ENCODE measurements at places on chromosomes 16 and 17.

DNA sequence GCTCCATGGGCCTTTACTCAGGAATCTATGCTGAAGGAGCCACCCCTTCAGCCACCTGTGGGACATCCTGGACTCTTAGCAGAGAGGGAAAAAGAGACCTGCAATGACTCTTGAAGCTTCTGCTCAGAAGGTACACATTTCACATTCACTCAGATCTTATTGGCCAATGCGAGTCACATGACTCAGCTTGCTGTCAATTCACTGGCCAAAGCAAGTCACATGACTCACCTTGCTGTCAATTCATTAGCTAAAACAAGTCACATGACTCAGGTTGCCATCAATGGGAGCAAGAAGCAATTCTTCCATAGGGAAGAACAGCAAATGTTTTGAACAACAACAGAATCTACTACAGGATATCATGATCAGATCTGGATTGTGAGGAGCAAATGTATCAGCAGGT, 233.4 kb downstream of the SHISA9 start:
- peak; percentile 75 for DNase-seq

DNA sequence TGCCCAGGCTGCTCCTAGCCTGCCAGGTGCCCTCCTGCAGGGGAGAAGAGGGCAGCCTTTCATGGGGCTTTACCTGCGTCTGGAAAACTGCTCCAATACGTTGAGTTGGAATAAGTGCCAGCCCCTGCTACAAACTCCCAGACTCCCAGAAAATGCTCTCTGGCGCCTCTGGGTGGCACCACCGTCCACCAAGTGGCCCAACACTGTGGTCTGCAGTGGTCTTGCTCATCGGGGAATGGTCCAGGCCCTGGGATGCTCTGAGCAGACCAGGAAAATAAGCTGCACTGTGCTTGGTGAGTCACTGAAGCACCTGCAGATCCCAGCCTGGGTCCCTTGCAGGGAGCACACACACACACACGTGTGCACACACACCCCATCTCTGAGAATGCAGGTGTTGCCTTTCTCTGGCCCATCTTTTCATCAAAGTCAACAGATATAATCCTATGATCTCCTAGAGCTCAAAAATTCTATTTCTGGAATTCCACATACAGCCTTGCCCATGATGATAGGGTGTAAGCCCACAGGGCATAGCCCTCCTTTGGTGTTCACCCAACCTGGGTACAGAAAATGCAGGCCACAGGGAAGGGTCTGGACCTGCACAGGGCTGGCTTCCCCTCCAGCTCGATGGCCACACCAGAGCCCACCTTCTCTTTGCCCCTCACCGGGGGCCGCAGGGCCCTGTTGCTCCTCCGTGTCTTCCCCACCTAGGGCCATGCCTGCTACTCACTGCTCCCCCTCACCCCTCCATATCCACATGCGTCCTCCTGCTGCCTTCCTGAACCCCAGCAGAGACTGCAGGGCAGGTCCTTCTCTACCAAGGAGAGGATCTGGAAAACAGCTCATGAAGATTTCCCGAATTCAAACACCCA, 20.5 kb downstream of the CDIP1 start:
- peak; percentile 46 for DNase-seq

GRCh38 chr16:11359370-11359769, 14.1 kb downstream of the RMI2 start:
- DNase-seq = no peak

DNA sequence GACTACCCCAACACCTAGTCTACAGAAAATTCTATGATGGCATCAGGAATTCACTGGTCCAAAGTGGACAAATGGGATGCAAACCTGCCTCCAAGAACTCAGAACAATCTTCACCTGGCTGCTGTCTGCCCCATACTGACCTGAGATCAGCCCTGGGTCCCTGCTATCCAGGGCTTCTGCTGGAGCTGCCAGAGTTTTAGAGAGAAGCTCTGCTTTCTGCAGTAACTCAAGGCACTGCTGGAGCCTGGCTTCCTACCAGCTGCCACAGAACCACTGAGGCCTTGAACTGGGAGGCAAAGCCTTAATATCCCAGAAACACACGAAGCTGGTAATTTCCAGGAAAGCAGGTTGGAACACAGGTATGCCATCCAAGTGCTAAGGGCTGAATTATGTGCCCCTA, 7.5 kb downstream of the TMEM170A start:
- no peak for DNase-seq

- DNase-seq = no peak
These were observed 75.2 kb downstream of the COX10 start for GRCh38 chr17:14144508-14144907.

- DNase-seq = no peak
These were observed 98.8 kb upstream of the MED13 start for GRCh38 chr17:62163847-62164246.

- no peak for DNase-seq
These were observed 10.4 kb upstream of the HOXB13 start for GRCh38 chr17:48738803-48739526.

- no peak for DNase-seq
These were observed 62.1 kb upstream of the TNRC6A start for GRCh38 chr16:24667244-24667764.

- peak; percentile 42 for DNase-seq
These were observed 8.7 kb downstream of the EIF1 start for GRCh38 chr17:41697122-41697962.

- no peak for DNase-seq
These were observed 401.2 kb downstream of the SEC14L1 start for GRCh38 chr17:77542011-77542410.

DNA sequence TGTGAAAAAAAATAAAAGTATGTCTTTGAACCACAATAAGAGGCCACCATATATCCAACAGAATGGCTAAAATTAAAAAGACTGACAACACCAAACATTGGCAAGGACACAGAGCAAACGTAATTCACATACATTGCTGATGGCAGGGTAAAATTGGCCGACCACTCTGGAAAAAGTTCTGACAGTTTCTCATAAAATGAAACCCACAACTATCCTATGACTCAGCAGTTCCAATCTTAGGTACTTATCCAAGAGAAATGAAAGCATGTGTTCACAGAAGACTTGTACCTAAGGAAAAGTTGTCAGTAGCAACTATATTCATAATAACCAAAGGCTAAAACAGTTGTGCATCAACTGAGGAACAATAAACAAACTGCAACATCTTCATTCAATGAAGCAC, 357.3 kb upstream of the XYLT1 start:
- DNase-seq = no peak

- no peak for DNase-seq
These were observed 72.7 kb downstream of the ABCC1 start for GRCh38 chr16:16021988-16022682.

- DNase-seq = no peak
These were observed 124.5 kb downstream of the ZNF778 start for GRCh38 chr16:89341697-89342694.

DNA sequence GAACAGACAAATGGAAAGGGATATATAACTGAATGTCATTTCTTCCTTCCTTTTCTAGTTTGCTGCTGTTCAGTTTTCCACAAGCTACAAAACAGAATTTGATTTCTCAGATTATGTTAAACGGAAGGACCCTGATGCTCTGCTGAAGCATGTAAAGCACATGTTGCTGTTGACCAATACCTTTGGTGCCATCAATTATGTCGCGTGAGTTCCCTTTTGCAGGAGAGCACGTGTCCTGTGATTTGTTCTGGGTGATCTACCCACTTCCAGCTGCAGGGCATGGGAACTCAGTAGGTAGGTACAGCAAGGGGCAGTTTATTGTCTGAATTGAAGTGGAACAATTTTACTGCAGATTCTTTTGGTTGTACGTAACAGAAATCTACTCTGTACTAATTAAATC, 8.8 kb downstream of the ITGAL start:
- no peak for DNase-seq

DNA sequence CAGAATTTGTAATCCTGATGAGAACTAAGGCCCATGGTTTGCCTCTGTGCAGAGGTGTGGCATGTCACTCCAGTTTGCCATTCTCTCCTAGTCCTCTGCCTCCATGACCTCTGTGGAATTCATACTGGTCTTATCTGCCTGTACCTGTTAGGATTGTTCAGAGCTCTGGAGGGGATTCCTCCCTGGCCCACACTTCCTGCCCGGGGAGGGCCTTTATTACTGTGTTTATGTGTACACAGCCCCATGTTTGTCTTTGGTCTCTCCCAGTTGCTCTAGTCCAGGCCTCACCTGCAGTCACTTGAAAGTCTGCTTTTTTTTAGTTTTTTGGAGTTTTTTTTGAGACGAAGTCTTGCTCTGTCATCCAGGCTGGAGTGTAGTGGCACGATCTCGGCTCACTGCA, 36.4 kb downstream of the RHBDL3 start:
- no peak for DNase-seq

DNA sequence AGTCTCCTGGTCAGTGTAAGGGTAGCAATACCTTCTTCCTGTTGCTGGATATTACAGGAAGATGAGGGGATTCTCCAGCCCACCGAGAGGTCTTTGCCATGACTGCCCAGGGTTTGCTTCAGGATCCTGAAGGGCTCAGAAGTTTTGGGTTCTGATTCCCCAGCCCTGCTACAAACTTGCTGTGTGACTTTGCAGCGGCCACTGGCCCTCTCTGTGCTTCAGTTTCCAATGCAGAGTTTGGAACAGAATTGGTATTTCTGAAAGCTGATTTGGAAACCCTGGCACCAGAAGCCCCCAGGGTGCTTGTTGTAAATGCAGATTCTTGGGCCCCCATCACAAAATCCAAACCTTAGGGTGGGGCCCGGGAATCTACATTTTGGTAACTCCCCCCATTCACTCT, 14.7 kb downstream of the KCNG4 start:
- DNase-seq = no peak

DNA sequence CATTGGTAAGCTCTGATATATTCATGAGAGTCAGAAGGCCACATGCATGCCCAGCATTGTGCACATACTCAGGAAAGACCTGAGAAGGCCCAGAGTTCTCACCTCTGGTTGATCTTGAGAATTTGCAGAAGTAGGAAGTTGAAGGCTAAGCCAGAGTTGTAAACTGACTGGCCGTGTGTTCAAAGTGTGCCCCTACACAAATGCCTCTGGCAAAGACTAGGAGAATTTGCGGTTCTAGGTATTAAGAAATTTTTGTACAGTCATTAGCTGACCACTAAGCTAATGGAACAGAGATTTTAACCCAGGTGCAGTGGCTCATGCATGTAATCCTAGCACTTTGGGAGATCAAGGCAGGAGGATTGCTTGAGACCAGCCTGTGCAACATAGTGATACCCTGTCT, 25.0 kb downstream of the FBXL20 start:
- DNase-seq = no peak

- DNase-seq = no peak
These were observed 80.2 kb downstream of the CNGB1 start for GRCh38 chr16:57890752-57891111.

DNA sequence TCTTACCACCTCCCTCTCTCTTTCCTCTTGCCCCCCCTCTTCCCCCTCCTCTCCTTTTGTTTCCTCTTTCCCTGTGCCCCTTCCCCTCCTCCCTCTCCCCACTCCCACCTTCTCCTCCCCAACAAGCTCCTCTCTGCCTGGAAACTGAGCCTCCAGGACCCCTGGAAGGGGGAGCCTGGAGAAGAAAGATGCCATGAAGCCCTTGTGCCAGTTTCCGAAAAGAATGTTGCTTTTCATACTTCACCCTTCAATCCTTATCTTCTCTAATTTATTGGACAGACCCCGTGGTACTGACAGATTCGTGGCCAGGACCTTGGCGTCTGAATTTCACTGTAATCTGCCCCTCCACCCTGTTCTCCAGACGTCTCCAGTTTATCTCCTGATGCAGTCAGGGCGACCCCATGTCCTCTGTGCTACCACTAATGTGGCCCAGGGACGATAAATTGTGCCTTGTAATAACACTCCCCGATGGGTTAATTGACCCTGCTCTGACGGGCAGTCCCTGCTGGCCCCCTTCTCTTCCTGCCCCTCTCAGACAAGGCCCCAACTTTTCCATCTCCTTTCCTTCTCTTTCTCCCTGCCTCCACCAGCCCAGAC, 138.4 kb upstream of the GSE1 start:
- no peak for DNase-seq

DNA sequence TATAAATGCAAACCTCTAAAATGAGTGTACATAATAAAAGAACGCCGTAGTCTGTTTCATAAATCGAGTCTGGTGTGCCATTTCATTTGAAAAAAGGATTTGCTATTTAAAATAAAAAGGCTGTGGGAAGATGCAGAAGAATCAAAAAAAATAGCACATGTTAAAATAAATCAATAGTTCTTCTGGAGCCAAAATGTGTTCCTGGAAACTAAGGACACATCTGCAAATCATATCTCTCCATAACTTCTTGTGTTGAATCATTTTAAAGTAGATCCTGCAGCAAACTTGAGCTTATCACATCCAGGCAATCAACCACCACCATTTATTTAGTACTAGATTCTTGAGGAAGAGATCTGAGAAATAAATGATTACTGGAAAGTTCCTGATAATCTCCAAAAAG, 29.0 kb downstream of the XPO6 start:
- no peak for DNase-seq

DNA sequence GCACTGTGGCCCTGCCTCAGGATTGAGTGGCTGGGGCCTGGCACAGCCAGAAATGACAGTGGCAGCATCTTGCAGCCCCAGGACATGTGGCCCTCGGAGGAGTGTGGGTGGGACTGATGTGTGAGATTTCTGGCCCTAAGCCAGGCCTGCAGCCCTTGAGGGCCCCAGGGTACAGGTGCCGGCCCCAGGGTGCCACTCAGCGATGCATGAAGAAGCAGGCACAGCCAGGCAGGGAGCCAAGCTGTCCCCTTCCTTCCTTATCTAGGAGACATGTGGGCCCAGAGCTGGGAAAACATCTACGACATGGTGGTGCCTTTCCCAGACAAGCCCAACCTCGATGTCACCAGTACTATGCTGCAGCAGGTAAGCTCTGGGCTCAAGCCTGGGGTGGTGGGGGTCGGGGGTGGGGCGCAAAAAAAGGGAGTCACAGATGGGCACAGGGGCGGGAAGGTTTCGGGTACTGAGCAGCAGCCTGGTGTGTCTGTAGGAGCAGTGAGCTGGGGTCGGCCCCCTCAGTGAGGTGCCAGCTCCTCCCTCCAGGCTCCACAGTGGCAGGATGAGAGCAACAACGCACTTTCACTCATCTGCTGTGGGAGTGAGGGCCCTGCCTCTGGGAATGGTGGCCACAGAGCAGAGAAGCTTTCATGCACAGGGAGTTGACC, 4.1 kb downstream of the ACE start:
- peak; percentile 63 for DNase-seq

DNA sequence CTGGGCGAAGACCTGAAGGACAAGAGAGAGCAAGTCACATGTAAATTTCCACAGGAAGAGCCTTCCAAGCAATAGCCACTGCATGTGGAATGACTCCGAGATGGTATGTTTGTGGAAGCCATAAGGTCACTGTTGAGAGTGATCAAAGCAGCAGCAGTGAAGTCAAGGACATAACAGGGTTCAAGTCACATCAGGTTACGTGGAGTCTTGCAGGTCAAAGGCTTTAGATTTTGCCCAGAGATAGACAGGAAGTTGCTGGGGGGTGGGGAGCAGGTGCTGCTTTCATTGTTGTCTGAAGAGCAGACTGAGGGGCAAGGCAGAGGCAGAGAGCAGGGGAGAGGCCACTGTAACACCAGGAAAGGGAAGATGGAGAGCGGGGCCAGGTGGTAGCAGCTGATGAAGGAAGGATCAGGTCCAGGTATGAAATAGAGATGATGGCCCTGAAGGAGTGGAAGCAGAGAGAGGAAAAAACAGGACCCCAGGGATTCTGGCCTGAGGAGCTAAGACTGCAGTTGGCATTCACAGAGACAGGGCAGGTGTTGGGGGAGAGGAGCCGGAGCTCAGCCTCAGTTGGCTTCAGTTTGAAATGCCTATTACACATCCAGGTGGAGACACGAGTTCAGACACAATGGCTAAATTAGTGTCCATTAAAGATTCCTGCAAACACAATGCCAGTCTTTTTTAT, 129.3 kb upstream of the AXIN2 start:
- DNase-seq = no peak

GRCh38 chr16:88695753-88696152, 9.4 kb upstream of the SNAI3 start:
- no peak for DNase-seq
